HuH-7.5 (cell line): ENCODE measurements at places on chromosomes 1 and 21.

GRCh38 chr1:172670316-172670715 lies 11.4 kb downstream of the FASLG start:
- DNase-seq: no peak

DNA sequence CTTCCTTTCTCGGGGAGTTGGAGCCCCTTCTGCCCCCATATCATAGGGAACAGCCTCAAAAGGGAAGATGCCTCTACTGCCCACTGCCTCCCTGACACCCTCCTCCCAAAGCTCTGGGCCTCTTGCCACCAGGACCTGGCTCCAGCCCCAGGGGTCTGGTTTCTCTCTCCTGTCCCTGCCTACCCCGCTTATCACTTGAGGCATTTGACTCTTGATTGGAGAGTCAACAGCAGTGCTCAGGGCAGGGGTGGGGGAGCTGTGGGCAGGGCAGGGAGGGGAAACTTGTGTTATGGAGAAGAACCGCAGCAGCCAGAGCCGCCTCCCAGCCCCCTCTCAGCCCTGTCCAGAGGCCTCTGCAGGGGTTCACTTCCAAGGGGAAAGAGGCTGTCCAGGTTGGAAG lies 573 bp downstream of the TRIM63 start:
- no peak for DNase-seq

GRCh38 chr1:209342441-209343175 lies 240.9 kb upstream of the CAMK1G start:
- DNase-seq: no peak

DNA sequence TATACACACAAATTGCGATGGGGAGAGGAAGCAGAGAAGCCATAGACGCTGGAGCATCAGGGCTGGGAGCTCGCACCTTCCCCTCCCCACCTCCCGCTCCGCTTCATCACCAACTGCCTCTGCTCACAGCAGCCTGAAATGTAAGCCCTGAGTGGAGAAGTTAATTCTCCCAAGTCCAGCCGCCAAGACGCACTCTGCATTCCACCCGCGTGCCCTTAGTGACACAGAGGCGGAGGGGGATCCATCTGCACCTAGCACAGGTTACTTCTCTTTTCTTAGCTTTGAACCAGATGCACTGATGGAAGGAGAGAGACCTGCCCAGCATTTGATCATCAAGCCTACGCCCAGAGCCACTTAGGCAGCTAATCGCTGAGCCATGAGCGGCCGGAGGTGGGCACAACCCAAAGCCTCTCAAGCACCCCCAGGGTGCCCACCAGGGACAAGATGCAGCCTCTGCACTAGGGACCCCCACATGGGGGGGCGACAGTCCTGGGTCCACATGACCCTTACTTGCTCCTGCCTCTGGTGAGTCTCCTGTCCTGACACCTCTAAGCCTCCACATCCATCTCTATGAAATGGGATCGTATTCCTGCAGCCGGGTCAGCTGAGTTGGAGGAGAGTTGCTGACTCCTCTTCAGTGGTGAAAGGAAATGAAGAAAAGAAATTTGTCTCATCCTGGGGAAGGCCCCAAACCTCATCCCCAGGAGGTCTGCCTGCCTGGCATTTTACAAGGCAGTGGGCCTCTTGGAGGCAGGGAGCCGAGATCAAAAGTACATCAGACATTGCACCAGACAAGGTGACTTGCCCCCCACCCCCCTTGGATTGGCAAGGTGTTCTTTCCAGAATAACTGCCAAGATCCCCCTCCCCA lies 316.2 kb downstream of the MATN1 start:
- no peak for DNase-seq

DNA sequence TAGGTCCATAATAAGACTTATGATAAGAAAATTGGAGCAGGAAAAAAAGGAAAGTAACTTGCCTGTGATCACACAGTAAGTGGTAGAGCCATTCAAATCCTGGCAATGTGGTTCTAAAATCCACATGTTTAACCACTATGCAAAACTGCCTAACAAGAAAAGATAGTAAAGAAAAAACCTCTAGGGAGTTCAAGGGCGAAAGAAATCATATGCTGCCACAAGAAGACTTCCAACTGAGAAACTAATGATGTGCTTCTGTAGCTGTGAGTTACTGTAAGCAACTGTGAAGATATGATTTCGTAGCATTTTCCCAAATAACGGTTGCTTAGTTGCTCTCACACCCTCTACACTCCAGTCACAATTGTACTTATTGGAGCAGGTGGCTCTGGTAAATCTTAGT lies 20.9 kb upstream of the LYPLAL1 start:
- DNase-seq: no peak

GRCh38 chr1:86928819-86929218 lies 14.4 kb downstream of the HS2ST1 start:
- DNase-seq: no peak

GRCh38 chr1:99598738-99599411 lies 47.0 kb upstream of the PALMD start:
- DNase-seq: no peak

GRCh38 chr1:242522304-242522945 lies 2.1 kb downstream of the PLD5 start:
- no peak for DNase-seq

- DNase-seq: no peak
Measured at GRCh38 chr1:73801912-73802429, 396.0 kb downstream of the LRRIQ3 start.

GRCh38 chr1:7705908-7706216 lies 65.2 kb upstream of the VAMP3 start:
- no peak for DNase-seq

GRCh38 chr21:38351176-38351959 lies 94.6 kb downstream of the KCNJ15 start:
- no peak for DNase-seq

DNA sequence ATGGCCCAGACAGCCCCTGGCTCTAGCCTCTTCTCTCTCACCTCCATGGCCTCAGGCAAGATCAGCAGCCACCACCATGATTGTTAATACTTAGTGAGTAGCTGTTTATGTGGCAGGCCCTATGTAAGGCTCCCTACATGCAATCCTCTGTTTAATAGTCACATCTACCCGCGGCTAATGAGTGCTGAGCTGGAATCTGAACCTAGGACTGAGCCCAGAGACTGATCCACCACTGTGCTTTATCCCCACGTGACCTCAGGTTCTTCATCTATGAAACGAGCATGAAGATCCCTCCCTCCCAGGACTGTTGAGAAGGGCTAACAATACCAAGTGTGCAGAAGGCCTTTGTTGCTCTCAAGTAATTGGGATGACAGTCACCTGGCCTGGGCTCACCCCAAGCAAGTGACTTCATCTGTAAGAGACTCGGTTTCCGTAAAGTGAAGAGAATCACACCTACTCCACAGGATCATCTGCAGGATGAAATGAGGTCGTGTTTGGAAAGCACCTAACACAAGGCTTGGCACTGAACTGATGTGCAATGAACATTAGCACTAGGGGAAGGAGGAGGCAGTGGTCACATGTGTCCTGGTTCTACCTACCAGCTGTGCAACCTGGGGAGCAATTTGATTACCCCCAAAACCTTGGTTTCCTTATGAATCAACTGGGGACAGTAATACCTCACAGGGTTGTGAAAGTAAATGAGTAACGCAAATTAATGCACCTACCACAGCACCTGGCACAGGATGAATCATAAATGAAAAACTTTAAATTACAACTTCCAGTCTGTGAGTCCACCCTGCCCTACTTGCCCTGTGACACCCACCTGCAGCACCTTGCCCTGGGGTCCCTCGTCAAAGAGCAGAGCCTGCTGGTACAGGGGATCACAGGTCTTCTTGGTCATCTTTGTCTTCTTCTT lies 37.2 kb downstream of the RIMS3 start:
- DNase-seq: no peak

DNA sequence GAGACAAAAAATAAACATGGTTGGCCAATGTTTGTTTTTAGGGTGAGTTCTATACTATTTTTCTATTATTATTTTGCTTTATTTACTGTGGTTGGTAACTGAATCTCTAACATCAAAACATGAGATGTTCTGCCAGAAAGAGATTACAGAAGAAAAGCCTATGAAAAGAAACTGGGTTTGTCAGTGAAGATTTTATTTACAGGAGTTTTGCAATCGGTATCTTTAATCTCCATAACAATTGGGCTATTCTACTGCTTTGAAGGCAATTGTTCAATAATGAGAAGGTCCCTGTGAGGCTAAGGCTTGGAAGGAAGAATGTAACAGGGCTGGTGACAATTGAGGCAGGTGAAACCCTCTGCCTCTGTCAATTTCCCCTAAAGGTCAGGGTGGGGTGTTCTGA lies 155.5 kb downstream of the CLIC6 start:
- no peak for DNase-seq
